ENCODE measurements at places on chromosomes 6 and 20. TPM values are rescaled to one million over a fixed set of nuclear protein-coding genes. Genes with fewer than 3 reads are reported as not detected.

RBBP8NL gene
- total RNA-seq: not detected

PRSS16 gene
- total RNA-seq: 14.3 TPM

GNAS-AS1 gene
- total RNA-seq: 5.2 TPM

HLA-DRA gene
- total RNA-seq: not detected

RAD21L1 gene
- 0.57 TPM for total RNA-seq

PDSS2 gene
- 22.3 TPM for total RNA-seq

MYBL2 gene
- total RNA-seq: 13.6 TPM

FHL5 gene
- total RNA-seq: not detected

DNA sequence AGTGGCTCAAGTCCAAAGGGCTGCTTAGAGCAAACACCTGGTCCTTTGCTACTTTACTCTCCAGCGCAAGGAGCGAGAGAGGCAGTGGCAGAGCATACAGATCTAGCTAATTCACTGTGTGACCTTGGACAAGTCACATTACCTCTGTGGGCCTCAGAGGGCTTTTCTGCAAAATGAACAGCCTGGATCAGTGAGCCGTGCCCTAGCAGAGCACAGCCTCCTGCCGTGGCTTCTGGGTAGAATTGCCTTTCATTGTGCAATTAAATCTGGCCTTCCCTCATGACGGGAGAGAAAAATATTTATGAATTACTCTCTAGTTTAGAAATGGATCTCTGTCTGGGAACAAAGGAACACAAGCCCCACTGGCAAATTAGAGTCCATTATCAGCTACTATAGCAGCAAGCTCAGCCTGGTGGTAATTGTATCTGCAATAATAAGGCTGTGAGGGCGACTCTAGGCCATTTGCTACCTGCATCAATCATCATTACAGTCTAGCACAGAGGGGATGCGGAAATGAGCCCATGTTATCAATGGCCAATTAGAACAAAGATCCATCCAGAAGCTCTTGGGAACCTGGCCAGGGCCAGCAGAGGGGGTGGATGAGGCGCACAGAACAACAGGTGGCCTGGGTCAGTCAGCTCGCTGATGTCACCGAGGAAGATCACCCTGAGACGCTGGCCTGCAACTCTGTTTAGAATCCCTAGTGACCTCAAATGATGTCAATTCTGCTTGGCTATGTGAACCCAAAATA lies 114.2 kb upstream of the LY86 start:
- no peak for DNase-seq

GRCh38 chr6:148398244-148398643 lies 55.6 kb downstream of the SASH1 start:
- no peak for DNase-seq

- DNase-seq: no peak
These were observed 46.1 kb downstream of the CD40 start for GRCh38 chr20:46164254-46164653.

GRCh38 chr6:124522335-124522734 lies 439.9 kb upstream of the RNF217 start:
- no peak for DNase-seq

DNA sequence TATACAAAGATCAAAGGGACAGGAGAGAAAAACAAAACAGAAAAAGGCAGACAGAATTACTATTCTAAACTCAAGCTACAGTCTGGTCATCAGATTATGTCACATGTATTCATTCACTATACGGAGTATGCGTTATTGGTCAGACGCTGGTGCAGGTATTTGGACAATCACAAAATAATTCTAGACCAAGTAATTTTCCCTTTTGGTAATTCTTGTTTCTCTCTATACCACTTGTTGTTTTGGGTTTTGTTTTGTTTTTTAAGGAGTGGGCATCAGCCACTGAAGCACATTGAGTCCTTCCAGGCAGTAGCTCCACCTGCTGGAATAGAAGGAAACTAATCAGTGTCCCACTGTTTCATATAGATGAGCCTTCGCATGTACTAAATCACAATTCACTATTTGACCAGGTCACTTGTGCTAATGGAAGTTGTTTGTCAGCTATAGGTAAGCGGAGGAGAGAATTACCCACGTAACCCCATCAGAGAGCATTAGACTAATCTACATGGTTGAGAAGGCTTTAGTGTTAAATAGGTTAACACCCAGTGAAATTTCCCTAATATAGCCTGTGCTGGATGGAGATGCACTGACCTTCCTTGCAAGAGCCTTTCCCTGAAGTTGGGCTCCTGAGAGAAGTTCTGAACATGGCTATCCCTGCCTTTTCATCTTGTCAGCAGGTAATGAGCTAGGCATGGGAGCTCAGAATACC lies 77.9 kb downstream of the TNFAIP3 start:
- peak; percentile 32 for DNase-seq

- no peak for DNase-seq
These were observed 35.6 kb upstream of the PRELID3B start for GRCh38 chr20:59078231-59078630.

DNA sequence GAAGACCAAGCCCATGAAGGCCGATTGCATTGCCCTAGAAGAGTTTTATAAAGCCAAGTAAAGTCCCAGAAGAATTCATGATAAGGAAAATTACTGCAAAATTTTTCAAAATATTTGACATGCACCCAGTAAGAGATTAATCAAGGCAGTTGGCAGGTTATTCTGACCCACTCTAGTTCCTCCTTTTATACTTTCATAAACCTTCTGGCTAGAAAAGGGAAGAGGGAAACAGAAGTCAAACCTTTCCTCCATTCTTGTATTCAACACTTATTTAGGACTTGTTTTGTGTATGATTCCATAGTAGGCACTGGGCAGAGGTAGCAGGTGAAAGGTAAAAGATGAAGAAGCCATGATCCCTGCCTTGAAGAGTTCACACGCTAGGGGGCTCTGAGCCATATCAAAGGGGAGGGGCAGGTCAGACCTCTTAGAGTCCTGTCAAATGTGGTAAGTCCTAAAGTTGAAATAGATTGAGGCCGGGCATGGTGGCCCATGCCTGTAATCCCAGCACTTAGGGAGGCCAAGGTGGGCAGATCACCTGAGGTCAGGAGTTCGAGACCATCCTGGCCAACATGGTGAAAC lies 85.4 kb downstream of the NDUFAF5 start:
- DNase-seq: no peak

GRCh38 chr6:118122161-118122725 lies 215.2 kb downstream of the SLC35F1 start:
- no peak for DNase-seq

GRCh38 chr6:152948150-152948768 lies 34.6 kb downstream of the FBXO5 start:
- DNase-seq: peak; percentile 14

- no peak for DNase-seq
These were observed 127.6 kb downstream of the MAP3K7 start for GRCh38 chr6:90459225-90459758.

GRCh38 chr6:48135323-48136084 lies 24.5 kb upstream of the PTCHD4 start:
- no peak for DNase-seq

GRCh38 chr6:151413372-151414145 lies 22.2 kb upstream of the ZBTB2 start:
- DNase-seq: no peak
